ENCODE measurements at places on chromosomes 16 and 17.

- DNase-seq: no peak
These were observed 27.7 kb upstream of the BCO1 start for GRCh38 chr16:81210807-81211206.

GRCh38 chr16:72794986-72795385 lies 252.9 kb downstream of the ZFHX3 start:
- DNase-seq: no peak

DNA sequence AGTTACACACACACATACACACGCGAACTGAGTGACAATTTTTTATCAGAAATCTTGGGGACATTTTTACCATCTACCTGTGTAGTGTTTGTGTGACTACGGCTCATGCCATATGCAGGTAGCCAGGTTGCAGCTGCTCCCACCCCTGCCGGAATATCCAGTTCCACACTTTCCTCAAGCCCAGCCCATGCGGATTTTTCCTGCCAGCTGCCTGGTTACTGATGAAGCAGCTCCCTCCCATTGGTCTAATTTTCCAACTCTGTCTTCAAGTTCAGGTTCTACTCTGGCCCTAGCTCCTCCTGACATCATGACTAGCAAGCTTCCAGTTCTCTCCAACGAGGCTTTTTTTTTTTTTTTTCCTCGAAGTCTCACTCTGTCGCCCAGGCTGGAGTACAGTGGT lies 4.8 kb downstream of the GSG1L2 start:
- DNase-seq: no peak

DNA sequence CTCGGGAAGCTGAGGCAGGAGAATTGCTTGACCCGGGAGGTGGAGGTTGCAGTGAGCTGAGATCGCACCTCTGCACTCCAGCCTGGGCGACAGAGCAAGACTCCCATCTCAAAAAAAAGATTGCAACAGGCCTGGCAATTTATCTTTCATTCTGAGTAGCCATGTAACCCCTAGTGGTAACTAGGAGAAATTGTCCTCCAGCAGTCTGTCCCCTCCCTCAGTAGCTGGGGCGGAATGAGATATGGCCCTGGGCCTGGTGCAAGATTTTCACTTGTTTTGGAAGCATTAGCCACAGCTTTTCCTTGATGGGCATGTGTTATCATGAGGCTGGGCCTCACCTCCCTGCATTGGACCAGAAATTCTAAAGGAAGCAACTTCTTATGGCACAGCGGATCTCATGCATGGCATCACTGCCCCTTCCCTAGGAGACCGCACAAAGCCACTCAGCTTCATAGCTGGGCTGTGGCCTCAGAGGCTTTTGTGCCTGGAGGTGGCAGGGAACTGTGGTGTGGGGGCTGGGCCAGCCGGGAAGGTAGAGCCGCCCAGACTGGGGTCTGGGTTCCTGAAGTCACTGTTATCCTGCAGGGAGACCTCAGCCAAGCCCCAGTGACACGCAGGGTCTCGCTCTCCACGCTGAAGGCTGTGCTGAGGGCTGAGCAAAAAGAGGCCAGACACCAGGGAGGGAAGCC lies 13.4 kb downstream of the NATD1 start:
- DNase-seq: peak; percentile 32

DNA sequence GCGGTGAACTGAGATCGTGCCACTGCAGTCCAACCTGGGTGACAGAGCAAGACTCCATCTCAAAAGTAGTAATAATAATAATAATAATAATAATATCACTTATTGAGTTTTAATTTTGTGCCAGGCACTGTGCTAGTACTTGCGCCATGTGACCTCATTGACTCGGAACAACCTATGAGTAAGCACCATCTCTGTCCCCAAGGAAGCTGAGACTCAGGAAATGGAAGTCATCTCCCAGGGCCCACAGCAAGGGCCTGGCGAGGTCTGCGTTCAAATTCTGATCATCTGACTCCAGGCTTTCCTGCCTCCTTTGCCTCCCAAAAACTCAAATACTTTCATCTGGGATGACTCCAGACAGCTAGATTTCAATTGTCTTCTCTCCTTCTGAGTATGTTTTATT lies 162.9 kb downstream of the SEC14L1 start:
- DNase-seq: no peak

DNA sequence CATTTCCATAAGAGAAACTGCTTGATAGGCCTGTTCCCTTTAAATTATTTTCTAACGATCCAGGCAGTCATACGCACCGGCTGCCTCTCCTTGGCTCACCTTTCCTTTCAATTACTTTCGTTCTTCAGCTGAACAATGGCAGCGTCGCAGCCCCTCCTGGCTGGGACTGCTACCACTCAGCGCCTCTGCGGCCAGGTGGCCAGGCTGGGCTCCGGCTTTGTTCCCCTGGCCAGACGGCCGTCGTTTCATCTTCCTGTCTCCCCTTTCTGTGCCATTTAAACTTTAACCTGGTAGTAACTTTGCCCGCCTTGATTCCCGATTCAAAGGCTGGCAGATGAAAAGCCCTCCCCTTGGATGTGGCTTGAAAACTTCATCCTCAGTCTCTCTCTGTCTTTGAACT lies 79.0 kb downstream of the C16orf78 start:
- DNase-seq: no peak

DNA sequence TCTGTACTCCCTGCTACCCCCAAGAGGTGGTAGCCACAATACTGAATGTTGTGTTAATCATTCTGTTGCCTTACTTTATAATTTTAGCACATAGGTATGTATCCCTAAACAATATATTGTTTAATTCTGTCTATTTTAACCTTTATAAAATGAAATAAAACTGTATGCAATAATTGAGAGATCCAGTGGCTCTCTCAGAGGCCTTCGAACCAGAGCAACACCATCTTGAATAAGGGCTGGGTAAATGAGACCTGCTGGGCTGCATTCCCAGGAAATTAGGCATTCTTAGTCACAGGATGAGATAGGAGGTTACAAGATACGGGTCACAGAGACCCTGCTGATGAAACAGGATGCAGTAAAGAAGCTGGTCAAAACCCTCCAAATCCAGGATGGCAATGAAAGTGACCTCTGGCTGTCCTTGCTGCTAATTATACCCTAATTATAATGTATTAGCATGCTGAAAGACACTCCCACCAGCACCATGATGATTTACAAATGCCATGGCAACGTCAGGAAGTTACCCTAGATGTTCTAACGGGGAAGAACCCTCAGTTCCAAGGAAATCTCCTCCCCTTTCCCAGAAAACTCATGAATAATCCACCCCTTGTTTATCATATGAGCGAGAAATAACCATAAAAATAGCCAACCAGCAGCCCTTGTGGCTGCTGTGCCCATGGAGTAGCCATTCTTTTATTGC lies 2.0 kb upstream of the CANT1 start:
- DNase-seq: no peak

DNA sequence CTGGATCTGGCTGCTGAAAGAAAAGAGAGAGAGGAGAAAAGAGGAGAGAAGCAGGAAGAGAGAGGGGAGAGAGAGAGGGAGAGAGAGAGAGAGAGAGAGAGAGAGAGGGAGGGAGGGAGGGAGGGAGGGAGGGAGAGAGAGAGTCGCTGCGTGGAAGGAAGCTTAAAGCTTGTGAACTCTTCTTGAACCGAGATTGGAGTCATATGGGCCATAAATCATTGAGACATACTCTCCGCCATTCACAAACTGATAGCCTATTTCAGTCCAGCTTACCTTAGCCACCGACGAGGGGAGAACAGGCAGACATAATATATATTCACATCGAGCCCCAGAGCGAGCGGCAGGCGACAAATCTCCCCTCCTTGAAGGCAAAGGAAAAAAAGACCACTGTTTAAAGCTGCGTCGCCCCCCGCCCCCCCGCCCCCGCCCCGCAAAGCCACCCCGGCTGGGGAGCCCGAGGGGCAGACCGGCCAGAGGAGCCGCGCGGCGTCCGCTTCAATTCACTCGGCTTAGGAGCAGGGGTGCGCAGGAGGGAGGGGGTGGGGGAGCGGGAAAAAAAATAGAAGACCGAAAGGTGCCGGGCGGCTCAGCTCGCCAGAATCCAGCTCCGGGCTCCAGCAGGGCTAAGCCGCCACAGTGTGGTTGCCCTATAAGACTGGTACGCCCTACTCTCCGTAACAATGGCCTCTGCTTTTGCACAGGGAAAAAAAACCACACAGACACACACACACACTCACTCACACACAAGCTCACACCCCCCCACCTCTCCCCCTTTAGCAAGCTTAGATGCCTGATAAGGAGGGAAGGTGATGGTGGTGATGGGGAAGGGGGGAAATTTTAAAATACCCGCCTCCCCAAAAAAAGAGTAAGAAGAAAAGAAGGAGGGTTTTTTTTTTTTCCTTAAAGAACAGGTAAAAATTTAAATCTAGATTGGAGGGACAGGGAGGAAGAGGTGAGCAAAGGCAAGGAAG lies 10.6 kb upstream of the HOXB2 start:
- no peak for DNase-seq

- DNase-seq: no peak
These were observed 239.2 kb downstream of the HS3ST3A1 start for GRCh38 chr17:13362341-13363122.

DNA sequence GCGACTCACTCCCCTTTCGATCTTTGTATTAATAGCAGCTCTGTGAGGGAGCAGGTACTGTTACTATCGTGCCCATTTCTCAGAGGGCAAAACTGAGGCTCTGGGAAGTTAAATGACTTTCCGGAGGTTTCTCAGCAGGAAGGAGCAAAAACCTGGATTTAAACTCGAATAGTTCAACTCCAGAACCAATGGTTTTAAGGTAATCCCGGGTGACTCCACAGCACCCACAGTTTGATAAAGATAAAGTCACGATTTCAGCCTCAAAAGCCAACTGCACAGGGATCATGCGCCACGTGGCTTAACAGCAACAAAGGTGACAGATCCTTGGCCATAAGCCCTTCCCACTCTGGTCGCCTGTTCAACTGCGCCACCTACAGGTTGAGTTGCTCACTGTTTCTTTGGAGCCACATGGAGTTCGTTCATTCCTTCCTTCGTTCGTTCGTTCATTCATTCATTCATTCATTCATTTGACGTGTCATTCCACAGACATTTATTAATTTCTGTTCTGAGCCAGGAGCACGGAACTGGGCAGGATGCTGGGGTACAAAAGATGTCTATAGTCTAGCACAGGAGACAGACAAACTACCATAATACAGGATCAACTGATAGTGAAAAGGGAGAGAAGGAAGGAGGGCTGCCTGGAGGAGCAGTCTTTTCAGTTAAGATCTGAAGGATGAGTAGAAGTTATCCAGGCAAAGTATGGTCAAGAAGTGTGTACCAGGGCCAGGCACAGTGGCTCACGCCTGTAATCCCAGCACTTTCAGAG lies 134.8 kb downstream of the HS3ST2 start:
- peak; percentile 70 for DNase-seq

All from activated CD4-positive, alpha-beta T cell treated with anti-CD3 and anti-CD28 coated beads, Interleukin-10, Interleukin-2, amounts not matched to agents 100 ng/mL and 50 ng/mL, durations not matched to agents 16 hours and 8 hours (primary cell).